ENCODE measurements at places on chromosomes 12 and 14.
A peak's percentile ranks its signal among the peaks of the same experiment; 100 is the strongest.

- peaks cover 7% of the 10 kb centered on the region for H3K4me1 ChIP-seq
- H3K4me3 ChIP-seq, result no peak overlapping the region
- no peaks in the 10 kb centered on the region for H3K27me3 ChIP-seq
- H3K27ac ChIP-seq, result peak overlapping the region; percentile 13
Measured at GRCh38 chr12:12505544-12506495, 56.8 kb downstream of the DUSP16 start.

- H3K27me3 ChIP-seq, result no peaks in the 10 kb centered on the region
- no peak for DNase-seq
- peaks cover 2% of the 10 kb centered on the region for H3K36me3 ChIP-seq
Measured at GRCh38 chr14:95097385-95097784, 59.9 kb downstream of the DICER1 start.

DNA sequence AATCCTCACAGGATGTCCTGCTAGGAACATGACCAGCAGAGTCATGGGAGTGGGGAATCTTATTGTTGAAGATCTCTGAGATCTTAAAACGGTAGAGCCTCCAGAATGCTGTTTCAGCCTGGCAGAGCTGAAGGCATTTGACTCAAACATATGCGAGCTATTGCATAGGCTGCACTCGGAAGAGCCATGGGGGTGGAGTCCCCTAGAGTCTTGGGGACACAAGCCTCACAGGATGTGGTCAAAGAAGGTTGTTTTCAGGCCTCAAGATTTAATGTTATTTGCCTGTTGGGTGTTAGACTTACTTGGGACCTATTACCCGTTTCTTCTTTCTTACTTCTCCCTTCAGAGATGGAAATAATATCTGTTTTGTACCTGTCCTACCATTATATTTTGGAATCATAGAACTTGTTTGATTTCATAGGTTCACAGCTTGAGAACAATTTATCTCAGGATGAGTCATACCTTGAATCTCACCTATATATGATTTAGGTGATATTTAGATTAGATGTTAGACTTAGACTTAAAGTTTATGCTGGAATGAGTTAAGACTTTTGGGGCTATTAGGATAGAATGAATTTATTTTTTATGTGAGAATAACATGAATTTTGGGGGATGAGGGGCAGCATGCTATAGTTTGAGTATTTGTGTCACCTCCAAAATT lies 172.2 kb upstream of the ATP2B1 start:
- no peak overlapping the region for H3K4me3 ChIP-seq
- H3K36me3 ChIP-seq, result no peaks in the 10 kb centered on the region
- H3K27ac ChIP-seq, result no peak overlapping the region
- DNase-seq, result no peak
- H3K4me1 ChIP-seq, result no peaks in the 10 kb centered on the region

DNA sequence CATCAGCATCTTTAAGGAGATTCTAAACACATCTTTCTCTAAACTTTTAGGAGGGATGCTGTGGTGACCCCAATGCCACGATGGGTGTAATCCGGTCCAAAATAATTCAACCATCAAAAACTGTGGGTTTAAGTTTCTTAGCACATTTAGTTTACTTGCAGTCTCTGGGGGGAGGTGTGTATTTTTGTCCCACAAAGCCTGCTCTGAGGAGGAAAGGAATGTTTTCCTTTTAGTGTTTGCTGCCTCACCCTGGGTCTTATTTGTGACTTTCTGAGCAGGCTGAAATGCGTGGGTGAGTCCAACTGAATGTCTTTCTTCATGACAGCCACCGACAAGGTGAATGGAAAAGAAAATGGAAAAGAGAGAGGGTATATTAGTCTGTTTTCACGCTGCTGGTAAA lies 1324.7 kb downstream of the AACS start:
- no peaks in the 10 kb centered on the region for H3K27me3 ChIP-seq
- H3K36me3 ChIP-seq, result no peaks in the 10 kb centered on the region
- H3K27ac ChIP-seq, result no peak overlapping the region

DNA sequence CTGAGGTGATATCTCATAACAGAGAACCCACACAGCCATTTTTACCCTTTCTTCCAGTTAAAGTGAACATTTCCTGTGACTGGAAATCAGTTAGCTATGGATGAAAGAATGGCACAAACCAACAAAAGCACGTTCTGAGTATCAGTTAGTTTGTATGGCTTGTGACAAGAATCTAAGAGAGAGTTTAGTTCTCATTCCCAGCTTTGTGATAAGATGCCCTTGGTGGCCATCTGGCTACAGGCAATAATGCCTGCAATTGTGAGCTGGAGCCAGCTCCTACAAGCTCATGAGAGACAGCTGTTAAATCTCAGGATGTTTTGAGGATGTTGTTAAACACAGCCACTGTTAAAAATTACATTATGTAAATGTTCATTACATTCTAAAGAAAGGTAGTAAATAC lies 122.0 kb upstream of the FRMD6 start:
- no peak for DNase-seq
- no peaks in the 10 kb centered on the region for H3K4me1 ChIP-seq
- no peak overlapping the region for H3K27ac ChIP-seq
- H3K27me3 ChIP-seq, result no peaks in the 10 kb centered on the region
- H3K36me3 ChIP-seq, result no peaks in the 10 kb centered on the region

- no peaks in the 10 kb centered on the region for H3K27me3 ChIP-seq
- no peak overlapping the region for H3K4me3 ChIP-seq
- H3K4me1 ChIP-seq, result peaks cover 2% of the 10 kb centered on the region
- no peaks in the 10 kb centered on the region for H3K36me3 ChIP-seq
- H3K27ac ChIP-seq, result no peak overlapping the region
Measured at GRCh38 chr14:39683691-39684260, 251.5 kb upstream of the FBXO33 start.
